Hematopoietic multipotent progenitor cell treated with erythropoietin and hydrocortisone succinate and interleukin-3 and kit ligand, for 6 days (in vitro differentiated cells): ENCODE measurements at places on chromosomes 12 and 14.

GRCh38 chr12:6824085-6824775 is 2.6 kb downstream of the GPR162 start:
- no peak for DNase-seq

DNA sequence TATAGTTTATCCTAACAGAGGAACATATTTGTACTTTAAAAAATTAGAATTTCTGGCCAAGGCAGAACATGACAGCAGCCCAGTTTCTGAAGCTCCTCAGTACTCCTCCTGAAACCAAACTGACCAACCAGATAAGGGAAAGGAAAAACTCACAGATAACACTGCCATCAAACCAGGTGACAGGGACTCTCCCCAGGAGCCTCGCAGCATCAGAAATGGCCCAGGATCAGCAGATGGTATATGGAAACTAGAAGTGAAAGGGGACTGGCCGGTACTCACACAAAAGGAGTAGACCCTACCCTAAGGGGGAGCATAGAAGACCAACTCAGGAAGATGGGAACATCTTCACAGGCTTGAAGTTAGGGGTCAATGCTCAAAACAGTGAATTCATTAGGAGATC is 22.0 kb downstream of the GALC start:
- DNase-seq, result no peak

GRCh38 chr12:82723093-82723492 is 36.4 kb downstream of the TMTC2 start:
- no peak for DNase-seq

GRCh38 chr12:25578411-25579143 is 25.5 kb upstream of the LMNTD1 start:
- DNase-seq, result no peak

- no peak for DNase-seq
These were observed 198.2 kb upstream of the PRMT8 start for GRCh38 chr12:3292677-3293412.

- DNase-seq, result no peak
These were observed 235.3 kb downstream of the PLCZ1 start for GRCh38 chr12:18502422-18502968.

- no peak for DNase-seq
These were observed 17.2 kb upstream of the GSC start for GRCh38 chr14:94787092-94787491.
